ENCODE measurements at places on chromosomes 2 and 18.

GRCh38 chr2:47266939-47267710 is 112.0 kb upstream of the STPG4 start:
- DNase-seq = no peak

- DNase-seq = no peak
Observed at GRCh38 chr2:145194673-145195072, 674.8 kb upstream of the ZEB2 start.

DNA sequence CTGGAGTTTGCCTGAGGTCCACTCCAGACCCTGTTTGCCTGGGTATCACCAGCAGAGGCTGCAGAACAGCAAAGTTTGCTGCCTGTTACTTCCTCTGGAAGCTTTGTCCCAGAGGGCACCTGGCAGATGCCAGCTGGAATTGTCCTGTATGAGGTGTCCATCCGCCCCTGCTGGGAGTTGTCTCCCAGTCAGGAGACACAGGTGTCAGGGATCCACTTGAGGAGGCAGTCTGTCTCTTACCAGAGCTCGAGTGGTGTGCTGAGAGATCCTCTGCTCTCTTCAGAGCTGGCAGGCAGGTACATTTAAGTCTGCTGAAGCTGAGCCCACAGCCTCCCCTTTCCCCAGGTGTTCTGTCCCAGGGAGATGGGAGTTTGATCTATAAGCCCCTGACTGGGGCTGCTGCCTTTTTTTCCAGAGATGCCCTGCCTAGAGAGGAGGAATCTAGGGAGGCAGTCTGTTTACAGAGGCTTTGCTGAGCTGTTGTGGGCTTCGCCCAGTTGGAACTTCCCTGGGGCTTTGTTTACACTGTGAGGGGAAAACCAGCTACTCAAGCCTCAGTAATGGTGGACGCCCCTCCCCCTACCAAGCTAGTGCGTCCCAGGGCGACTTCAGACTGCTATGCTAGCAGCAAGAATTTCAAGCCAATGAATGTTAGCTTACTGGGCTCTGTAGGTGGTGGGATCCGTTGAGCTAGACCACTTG is 34.7 kb downstream of the TFPI start:
- no peak for DNase-seq

- no peak for DNase-seq
Observed at GRCh38 chr2:213238753-213239495, 45.3 kb upstream of the SPAG16 start.

- DNase-seq = no peak
Observed at GRCh38 chr2:239910851-239911640, 114.1 kb downstream of the NDUFA10 start.

DNA sequence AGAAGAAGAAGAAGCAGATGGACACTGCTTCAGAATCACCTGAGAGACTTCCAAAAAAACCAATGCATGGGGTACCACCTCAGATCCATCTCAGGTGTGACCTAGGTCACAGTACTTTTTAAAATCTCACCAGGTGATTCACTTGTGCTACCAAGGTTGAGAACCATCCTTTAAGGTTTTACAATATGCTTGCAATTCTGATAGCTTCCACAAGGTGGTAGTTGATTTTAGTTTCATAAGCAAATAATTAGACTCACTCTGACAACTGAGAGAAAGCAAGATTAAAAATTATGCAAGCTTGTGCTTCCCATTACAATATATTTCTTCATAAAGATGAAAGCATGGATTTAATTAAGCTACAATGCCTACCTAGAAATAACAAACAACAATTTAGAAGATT is 355.1 kb downstream of the EN1 start:
- no peak for DNase-seq

- DNase-seq = no peak
Observed at GRCh38 chr2:116132833-116133232, 1681.7 kb upstream of the DDX18 start.

DNA sequence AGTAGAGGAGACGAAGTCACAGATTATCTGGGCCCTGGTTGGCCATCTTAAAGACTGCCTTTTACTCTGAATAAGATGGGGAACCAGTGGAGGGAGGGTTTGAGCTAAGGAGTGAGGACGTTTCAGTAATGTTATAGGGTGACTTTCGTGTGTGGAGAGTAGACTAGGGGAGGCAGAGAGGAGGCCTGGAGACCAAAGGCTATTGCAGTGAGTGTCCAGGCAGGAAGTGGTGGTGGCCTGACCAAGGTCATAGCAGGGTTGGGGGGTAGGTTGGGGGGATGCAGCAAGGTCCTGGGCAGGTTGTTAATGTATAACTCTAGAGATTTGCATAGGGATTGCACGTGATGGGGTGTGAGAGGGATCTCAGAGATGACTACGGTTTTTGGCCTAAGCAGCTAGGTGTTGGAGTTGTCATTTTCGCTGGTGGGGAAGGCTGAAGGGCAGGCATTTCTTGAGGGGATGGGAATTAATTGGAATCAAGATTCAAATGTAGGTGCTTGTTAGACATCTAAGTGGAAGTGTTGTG is 4.9 kb downstream of the CEP192 start:
- no peak for DNase-seq

- no peak for DNase-seq
Observed at GRCh38 chr2:160225722-160226121, 25.6 kb upstream of the ITGB6 start.

- no peak for DNase-seq
Observed at GRCh38 chr2:74424995-74425406, 3.5 kb downstream of the WDR54 start.

DNA sequence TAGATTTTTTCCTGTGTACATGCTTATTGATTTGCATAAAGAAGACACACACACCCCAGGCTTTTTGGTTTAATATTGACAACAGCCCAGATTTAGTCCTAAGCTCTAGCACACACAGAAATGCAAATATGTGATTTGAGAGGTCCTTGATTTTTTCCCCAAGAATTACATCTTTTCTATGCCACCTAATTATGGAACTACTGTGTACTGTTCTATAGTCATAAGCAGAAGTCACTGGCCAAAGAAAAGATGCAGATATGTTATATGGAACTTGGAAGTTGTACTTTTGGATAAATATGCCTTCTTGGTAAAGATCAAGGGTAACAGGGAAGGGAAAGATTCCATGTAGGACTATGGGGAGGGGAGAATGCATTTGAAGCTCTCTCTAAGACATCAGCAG is 105.6 kb downstream of the SETBP1 start:
- DNase-seq = no peak

- no peak for DNase-seq
Observed at GRCh38 chr2:148231858-148232257, 211.0 kb downstream of the MBD5 start.

DNA sequence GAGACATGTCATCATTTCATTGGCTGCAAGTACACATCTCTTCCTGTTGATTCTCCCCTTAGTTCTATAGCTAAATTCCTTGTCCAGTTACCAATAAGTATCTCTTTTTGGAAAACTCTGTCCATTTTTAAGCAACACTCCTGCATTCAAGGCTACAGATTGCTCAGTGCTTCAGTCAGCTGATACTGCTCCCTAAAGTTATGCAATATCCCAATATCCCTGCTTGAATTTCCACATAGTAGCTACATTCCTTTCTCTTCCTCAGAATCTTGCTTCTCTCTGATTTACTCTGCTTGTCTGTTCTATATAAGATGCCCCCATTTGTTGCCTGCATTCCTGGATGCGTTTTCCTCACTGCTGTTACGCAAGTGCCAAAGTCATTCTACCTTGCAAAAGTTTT is 109.8 kb downstream of the PARD3B start:
- DNase-seq = no peak

DNA sequence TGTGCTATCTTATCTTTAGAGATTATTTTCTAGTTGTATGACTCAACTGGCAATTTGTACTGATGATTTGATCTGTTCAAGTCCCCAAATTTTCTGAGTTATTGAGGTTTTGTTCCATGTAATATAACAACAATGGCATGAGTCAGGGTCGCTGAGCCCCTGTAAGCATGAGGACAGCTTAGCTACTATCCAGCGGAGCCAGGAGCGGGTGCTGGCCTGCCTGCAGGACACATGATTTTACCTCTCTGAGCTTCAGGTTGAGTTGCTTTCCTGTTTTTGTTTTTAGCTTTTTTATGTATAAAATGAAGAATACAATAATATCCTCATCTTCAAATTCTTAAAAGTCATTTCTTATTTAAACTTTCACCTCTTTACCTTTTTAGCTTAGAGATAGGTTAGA is 561.1 kb downstream of the CNTNAP5 start:
- DNase-seq = no peak

- DNase-seq = no peak
Observed at GRCh38 chr2:156649596-156649995, 213.4 kb downstream of the GPD2 start.

GRCh38 chr2:221555494-221555846 is 16.6 kb downstream of the EPHA4 start:
- DNase-seq = no peak

DNA sequence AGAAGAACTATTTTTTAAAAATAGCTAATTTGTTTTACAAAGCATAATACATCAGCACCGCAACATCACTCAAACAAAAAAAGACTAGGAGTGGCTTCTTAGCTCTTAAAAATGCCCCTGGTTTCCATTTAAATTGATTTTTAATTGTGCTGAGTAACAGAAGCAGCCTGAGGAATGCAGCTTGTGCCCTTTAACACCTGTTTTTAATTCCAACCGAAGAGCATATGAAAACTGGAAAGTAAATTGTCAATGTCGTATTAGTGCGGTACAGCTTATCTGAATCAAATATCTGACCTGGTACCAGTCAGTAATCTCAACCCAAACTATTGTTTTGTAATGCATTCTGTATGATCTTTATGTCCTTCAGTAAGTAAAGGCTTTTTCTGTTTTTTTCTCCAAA is 13.2 kb upstream of the CD302 start:
- no peak for DNase-seq

- no peak for DNase-seq
Observed at GRCh38 chr2:239143858-239144712, 256.7 kb downstream of the HDAC4 start.

DNA sequence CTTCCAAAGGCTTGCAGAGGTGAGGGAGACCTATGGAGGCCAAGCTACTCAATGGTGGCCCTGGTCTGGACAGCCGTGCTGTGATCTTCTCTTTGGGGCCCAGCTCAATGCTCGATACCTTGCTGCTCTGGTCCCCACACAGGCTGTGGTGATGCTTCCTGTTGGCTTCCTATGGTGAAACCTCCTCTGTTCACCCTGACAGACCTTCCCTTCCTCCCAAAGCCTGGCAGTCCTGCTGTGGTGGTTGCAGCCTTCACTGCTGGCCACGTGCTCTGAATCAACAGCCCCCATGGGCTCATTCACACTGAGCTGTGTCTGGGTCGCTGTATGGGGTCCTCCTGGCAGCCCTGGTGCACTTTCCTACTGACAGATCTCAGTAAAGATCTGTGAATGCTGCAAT is 31.0 kb upstream of the GALR1 start:
- DNase-seq = no peak

- DNase-seq = peak; percentile 65
Observed at GRCh38 chr2:46297546-46298271, 502 bp downstream of the EPAS1 start.

DNA sequence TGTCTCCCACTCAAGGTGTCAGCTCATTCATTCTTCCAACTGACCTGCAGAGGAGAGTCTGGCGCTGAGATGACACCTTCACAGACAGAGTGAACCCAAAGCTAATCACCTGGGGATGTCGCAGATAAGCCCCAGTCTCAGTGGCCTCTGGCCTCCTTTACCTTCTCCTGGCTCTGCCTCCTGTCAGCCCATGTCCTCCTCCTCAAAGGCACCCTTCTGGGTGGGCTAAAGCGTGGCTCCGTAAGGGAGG is 194.1 kb downstream of the MIB1 start:
- DNase-seq = no peak

GRCh38 chr2:159982842-159983785 is 79.3 kb downstream of the PLA2R1 start:
- no peak for DNase-seq

DNA sequence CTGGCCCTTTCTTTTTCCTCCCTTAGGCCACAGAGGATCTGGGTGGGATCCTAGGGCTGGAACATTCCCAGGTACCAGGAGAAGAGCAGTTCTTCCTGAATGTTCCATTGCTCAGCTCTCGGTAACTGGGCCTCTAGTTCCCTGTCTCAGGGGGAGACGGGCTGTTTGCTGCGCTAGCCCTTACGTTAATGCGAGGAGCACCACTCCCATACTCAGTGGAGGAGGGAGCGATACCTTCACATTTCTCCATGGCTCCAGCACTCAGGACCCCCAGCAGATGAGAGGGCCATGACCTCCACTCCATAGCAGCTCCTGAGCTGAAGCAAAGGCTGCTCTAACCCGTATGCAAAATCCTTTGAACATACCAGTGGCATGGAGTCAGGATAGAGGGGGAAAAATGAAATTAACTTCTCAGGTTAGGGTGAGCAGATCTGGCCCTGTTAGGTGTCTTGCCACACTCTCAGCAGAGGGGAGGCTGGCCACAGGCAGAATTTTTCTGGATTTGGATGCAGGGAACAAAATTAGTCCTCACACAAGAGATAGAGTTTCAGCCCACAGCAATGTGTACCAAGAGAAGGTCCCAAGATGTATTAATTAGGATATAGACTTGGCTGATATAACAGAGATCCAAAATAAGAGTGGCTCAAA is 206.7 kb downstream of the ZFP36L2 start:
- DNase-seq = no peak

- no peak for DNase-seq
Observed at GRCh38 chr2:236613612-236614011, 44.0 kb downstream of the ACKR3 start.

- DNase-seq = no peak
Observed at GRCh38 chr2:54750040-54750439, 26.6 kb downstream of the EML6 start.

- no peak for DNase-seq
Observed at GRCh38 chr2:42060718-42061619, 13.1 kb downstream of the PKDCC start.

DNA sequence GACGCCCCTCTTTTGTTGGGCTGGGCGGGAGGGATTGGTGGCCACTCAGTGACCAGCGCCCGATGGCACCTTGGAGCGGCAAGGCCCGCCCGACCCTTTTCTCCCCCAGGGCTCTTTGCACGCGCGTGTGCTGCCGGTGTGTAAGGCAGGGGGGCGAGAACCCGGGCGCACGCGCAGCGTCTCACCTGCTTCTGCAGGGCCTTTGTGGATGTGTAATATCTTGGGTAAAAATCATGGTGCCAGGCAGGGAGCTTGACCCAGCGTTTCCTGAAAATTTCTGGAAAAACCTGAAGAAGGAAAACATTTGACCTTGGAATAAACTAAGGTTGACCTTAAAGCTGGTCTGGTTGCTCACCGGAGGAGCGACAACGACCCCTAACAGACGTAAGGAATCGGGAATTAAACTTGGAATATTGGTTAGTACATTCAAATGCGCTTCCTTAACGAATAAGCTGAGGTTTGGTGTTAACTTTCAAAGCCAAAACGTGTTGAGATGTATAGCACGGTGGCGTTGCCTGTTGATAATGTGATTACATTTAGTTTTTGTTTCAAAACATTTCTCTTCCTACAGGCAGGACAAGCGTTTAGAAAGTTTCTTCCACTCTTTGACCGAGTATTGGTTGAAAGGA is 438 bp downstream of the HSPE1 start:
- DNase-seq = no peak

Measured in activated T-helper 9 cell treated with anti-CD3 and anti-CD28 coated beads, Interleukin-2, amount 50 U/mL, for 16 hours (primary cell).